ENCODE measurements at places on chromosomes 2 and 18. TPM values are rescaled to one million over a fixed set of nuclear protein-coding genes. Genes with fewer than 3 reads are reported as not detected.

GRCh38 chr2:43131890-43132682, 94.3 kb downstream of the ZFP36L2 start:
- H3K36me3 ChIP-seq = peaks cover 2% of the 10 kb centered on the region
- no peak for DNase-seq
- H3K4me1 ChIP-seq = peaks cover 100% of the 10 kb centered on the region
- H3K4me3 ChIP-seq = peak overlapping the region; percentile 21

C2orf15 gene
- total RNA-seq = 2.8 TPM

DNA sequence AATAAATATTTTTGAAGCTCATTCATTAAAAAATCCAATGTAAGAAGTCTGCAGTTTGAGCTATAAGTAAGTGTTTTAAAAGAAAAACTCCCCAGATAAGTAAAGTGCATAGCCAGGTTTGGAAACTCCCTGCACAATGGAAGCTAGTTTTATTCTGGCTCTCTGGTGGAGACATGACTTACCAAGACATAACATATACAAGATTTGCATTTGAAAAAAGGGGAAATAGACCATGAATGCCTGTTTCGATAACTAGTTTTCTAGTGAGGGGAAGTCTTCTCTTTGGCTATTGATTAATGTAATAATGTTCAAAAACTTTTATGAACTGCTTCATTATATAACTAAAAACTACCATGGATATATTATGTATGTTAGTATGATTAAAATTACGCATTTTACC, 435.2 kb downstream of the ARHGAP15 start:
- H3K27ac ChIP-seq = no peak overlapping the region
- no peak overlapping the region for H3K4me3 ChIP-seq
- no peaks in the 10 kb centered on the region for H3K27me3 ChIP-seq
- H3K4me1 ChIP-seq = no peaks in the 10 kb centered on the region
- peaks cover 53% of the 10 kb centered on the region for H3K36me3 ChIP-seq

DNA sequence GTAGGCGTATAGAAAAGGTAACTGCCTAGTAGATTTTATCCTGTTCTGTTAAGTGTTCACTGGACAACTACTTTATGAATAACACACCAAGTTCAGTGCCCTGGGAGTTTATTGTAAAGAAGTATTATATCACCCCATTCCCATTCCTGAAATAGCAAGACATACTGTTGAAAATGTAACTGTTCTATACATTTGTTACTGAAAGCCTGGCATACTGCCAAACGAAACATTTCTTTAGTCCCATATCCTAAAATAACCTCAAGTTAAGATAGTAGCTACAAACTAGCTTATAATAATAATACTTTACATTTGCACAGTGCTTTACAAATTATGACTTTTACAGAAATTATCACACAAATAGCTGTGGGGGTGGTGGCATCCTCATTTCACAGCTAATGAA, 25.1 kb downstream of the SPDYA start:
- DNase-seq = no peak
- H3K27me3 ChIP-seq = no peaks in the 10 kb centered on the region
- no peaks in the 10 kb centered on the region for H3K4me1 ChIP-seq
- no peak overlapping the region for H3K27ac ChIP-seq
- no peak overlapping the region for H3K4me3 ChIP-seq

SRD5A2 gene
- total RNA-seq = not detected

IL1R2 gene
- 0.47 TPM for total RNA-seq

MALT1 gene
- 82.3 TPM for total RNA-seq

AQP12A gene
- total RNA-seq = not detected

- H3K4me3 ChIP-seq = no peak overlapping the region
- no peaks in the 10 kb centered on the region for H3K36me3 ChIP-seq
- DNase-seq = no peak
- H3K27me3 ChIP-seq = no peaks in the 10 kb centered on the region
- no peak overlapping the region for H3K27ac ChIP-seq
Observed at GRCh38 chr2:58476556-58476955, 235.4 kb upstream of the FANCL start.

CD8B2 gene
- not detected for total RNA-seq

SLC19A3 gene
- not detected for total RNA-seq

NT5DC4 gene
- not detected for total RNA-seq

DRC1 gene
- total RNA-seq = not detected

DNA sequence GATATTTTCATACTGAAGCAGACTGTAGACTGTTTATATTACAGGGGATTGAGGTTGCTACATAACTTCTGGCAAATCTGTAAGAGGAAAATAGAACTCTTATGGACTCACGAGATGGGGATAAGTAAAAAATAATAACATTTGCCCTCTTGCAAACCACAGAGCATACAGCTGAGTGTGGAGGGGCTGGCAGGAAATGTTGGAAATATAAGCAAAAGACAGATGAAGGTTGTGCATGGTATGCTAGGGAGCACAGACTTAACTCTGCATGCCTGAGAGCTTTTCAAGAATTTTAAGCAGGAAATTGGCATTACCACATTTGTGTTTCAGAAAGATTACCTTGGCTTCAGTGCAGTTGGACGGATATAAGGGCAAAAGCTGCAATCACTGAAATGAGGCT, 411.1 kb downstream of the RAD51AP2 start:
- no peak overlapping the region for H3K27ac ChIP-seq
- H3K4me1 ChIP-seq = no peaks in the 10 kb centered on the region
- no peak overlapping the region for H3K4me3 ChIP-seq
- H3K36me3 ChIP-seq = no peaks in the 10 kb centered on the region

GRCh38 chr2:123696799-123697410, 328.2 kb upstream of the CNTNAP5 start:
- no peak overlapping the region for H3K4me3 ChIP-seq
- no peaks in the 10 kb centered on the region for H3K27me3 ChIP-seq
- no peak for DNase-seq
- H3K36me3 ChIP-seq = no peaks in the 10 kb centered on the region
- H3K27ac ChIP-seq = no peak overlapping the region
- H3K4me1 ChIP-seq = no peaks in the 10 kb centered on the region

- DNase-seq = no peak
- H3K27ac ChIP-seq = no peak overlapping the region
- H3K36me3 ChIP-seq = no peaks in the 10 kb centered on the region
- no peak overlapping the region for H3K4me3 ChIP-seq
Observed at GRCh38 chr2:104502901-104503300, 351.0 kb upstream of the POU3F3 start.

SANBR gene
- 1.3 TPM for total RNA-seq

DNA sequence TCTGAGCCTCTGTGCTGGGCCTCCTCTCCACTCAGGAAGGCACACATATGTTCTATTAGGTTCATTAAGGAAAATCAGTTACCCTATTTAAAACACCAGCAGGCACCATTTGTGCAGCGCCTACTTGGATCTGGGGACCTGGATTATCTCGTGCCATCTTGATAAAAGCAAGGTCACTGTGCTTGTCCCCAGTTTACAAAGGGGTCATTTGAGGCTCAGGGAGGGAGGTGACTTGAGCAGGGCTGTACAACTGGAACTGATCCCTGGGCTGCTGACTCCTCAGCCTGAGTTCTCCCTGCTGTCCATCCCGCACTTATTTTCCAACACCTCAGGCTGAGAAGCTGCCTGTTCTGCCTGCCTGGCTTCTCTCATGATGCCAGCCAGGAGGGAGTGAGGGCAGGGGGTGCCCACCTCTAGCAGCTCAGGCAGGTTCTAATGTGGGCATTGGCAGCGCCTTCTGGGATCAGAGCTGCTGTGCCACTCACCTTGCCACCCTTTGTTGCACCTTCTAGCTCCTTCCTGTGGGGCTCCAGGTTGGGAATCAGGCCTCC, 120.3 kb downstream of the GLI2 start:
- peaks cover 3% of the 10 kb centered on the region for H3K27me3 ChIP-seq
- H3K4me3 ChIP-seq = no peak overlapping the region
- H3K27ac ChIP-seq = no peak overlapping the region
- H3K36me3 ChIP-seq = no peaks in the 10 kb centered on the region
- DNase-seq = no peak
- no peaks in the 10 kb centered on the region for H3K4me1 ChIP-seq

GRCh38 chr18:54386043-54386442, 28.3 kb downstream of the C18orf54 start:
- no peak overlapping the region for H3K4me3 ChIP-seq
- H3K36me3 ChIP-seq = no peaks in the 10 kb centered on the region
- no peaks in the 10 kb centered on the region for H3K27me3 ChIP-seq
- H3K4me1 ChIP-seq = no peaks in the 10 kb centered on the region
- no peak for DNase-seq

DNA sequence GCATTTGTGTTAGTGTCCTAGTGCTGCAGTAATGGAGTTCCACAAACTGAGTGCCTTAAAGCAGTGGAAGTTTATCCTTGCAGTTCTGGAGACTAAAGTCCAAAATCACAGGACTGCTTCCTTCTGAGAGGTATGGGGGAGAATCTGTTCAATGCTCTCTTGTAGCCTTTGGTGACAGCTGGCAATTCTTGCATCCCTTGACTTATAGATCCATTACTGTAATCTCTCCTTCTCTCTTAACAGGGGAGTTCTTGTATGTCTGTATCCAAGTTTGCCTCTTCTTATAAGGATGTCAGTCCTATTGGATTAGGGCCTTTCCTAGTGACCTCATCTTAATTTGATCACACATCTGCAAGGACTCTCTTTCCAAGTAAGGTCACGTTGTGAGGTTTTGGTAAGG, 69.9 kb downstream of the XRCC5 start:
- H3K27me3 ChIP-seq = no peaks in the 10 kb centered on the region
- H3K4me1 ChIP-seq = peaks cover 5% of the 10 kb centered on the region
- DNase-seq = no peak

LOXHD1 gene
- total RNA-seq = not detected

DNA sequence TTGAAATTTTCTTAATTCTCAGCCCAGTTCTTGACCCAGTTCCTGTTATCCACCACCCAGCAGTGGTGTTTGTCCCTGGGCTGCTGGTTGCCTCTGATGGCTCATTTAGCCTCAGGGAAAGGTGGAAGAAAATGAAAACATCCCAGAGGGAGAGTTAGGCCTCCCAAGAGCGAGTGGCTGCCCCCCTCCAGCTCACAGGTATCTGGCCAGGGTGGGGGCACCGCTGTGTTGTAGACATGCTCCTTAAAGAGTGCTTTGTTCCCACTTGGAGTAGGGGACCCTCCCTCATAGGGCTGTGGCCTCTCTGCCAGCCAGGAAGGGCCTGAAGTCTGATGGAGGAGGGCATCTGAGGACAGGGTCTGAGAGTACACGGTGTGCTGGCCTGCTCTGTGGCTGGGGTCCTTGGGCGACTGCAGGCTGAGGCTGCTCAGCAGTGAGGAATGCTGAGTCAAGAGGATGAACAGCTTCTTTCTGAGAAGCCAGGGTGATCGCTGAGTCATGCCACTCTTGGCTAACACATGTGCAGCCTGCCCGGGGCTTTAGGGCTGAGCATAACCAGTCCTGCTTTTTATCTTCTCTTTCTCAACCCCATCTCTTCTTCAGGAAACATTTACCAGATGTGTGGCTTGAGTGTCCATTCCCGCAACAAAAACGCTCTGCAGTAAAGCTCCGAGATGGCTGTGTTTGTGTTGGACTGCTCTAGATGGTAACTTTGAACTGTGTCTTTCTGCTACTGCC, 72.3 kb downstream of the IL1R2 start:
- no peak for DNase-seq
- H3K27me3 ChIP-seq = no peaks in the 10 kb centered on the region
- no peak overlapping the region for H3K4me3 ChIP-seq

SRBD1 gene
- 16.0 TPM for total RNA-seq

NLRC4 gene
- not detected for total RNA-seq

- H3K27ac ChIP-seq = no peak overlapping the region
- no peaks in the 10 kb centered on the region for H3K27me3 ChIP-seq
- H3K4me3 ChIP-seq = no peak overlapping the region
- peaks cover 17% of the 10 kb centered on the region for H3K36me3 ChIP-seq
- no peaks in the 10 kb centered on the region for H3K4me1 ChIP-seq
Observed at GRCh38 chr18:35693829-35694228, 112.3 kb downstream of the GALNT1 start.

RMC1 gene
- 46.9 TPM for total RNA-seq

ZNF892 gene
- total RNA-seq = 1.1 TPM

MARCO gene
- not detected for total RNA-seq

DNA sequence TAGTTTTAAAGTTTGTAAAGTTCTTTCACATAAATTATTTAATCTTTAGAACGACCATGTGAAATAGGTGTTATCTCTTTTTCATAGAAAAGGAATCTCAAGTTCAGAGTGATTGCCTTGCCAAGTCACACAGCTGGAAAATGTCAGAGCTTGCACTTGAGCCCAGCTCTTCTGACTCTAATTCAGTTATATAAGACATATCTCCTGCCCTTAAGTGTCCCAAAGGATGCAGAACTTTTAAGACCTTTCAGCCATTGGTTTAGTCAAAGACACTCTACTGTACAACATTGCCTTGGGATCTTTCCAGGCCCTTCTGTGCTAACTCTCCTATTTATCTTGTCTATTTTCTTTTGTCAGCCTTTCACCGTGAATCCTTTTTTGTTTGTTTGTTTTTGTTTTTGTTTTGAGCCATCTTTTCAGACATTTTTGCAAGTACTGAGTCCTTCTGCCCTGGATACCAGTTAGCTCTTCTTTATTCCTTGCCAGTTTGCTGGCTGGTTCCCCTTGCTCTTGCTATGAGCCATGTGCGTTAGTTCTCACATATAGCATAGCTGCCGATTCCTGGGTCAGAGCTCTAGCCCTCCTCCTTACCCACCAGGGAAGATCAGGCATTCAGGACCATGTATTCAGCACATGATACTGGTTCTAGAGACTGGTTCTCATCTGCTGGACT, 160.0 kb upstream of the MYO3B start:
- peaks cover 10% of the 10 kb centered on the region for H3K36me3 ChIP-seq
- H3K27ac ChIP-seq = no peak overlapping the region
- no peak overlapping the region for H3K4me3 ChIP-seq
- no peak for DNase-seq

- H3K27me3 ChIP-seq = peaks cover 9% of the 10 kb centered on the region
- no peak overlapping the region for H3K27ac ChIP-seq
- no peak for DNase-seq
- H3K36me3 ChIP-seq = no peaks in the 10 kb centered on the region
- H3K4me3 ChIP-seq = no peak overlapping the region
Observed at GRCh38 chr2:46780801-46781445, 134.7 kb downstream of the MCFD2 start.

DNA sequence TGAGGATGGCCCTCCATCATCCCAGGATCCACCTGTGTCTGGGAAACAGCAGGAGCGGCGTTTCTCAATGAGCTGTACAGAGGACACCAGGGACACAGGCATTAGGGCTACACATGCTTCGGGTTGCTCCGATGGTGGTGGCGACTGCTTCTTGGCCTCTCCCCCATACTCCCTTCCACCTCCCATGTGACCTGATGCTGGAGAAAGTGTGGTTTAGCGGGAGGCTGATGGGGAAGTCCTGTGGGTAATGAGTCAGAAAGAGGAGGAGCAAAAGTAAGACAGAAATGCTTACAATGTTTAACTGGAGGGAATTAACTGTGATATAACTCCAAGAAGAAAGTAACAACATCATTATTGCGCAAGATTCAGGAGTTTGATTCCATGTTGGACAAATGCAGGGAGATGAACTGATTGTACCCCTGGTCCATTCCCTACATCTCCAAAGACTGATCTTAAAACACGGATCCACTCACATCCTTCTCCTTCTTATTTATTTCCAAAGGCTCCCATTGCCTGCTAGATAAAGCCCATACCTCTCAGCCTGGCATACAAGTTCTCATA, 186.6 kb downstream of the NRP2 start:
- no peak for DNase-seq
- H3K27ac ChIP-seq = no peak overlapping the region
- H3K4me1 ChIP-seq = no peaks in the 10 kb centered on the region
- no peaks in the 10 kb centered on the region for H3K36me3 ChIP-seq
- H3K27me3 ChIP-seq = no peaks in the 10 kb centered on the region
- H3K4me3 ChIP-seq = no peak overlapping the region

RNF144A gene
- 40.1 TPM for total RNA-seq

GRCh38 chr2:172574965-172575364, 19.1 kb downstream of the PDK1 start:
- no peak for DNase-seq
- peaks cover 67% of the 10 kb centered on the region for H3K36me3 ChIP-seq
- H3K27ac ChIP-seq = no peak overlapping the region
- H3K4me1 ChIP-seq = no peaks in the 10 kb centered on the region
- no peaks in the 10 kb centered on the region for H3K27me3 ChIP-seq
- no peak overlapping the region for H3K4me3 ChIP-seq

ANKRD23 gene
- 10.4 TPM for total RNA-seq

All from CD4-positive, alpha-beta T cell (primary cell).